Stimulated activated CD4-positive, alpha-beta T cell treated with anti-CD3 and anti-CD28 coated beads, TNF-alpha, amount 100 ng/mL, for 24 hours (primary cell): ENCODE measurements at places on chromosomes 16 and 17.

GRCh38 chr16:19672378-19672777, 45.6 kb downstream of the KNOP1 start:
- no peak for DNase-seq

GRCh38 chr17:79457376-79457775, 153.5 kb downstream of the RBFOX3 start:
- DNase-seq: no peak

GRCh38 chr16:49491106-49491670, 117.6 kb downstream of the C16orf78 start:
- no peak for DNase-seq

DNA sequence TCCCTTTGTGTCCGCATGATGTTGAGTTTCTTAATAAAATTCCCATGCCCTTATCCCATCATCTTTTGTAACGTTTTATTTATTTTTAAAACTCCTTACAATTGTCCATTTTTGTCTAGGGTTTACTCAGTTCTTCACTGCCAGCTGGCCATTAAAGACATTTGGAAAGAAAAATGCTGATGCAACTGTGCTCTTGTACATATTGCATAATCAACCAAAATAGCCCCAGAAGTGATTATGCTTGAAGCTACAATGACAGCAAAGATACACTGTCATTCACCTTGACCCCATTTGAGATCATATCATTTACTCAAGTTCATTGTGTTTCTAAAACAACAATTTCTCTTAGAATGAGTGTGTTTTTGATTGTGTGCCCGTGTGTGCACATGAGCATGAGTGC, 1074.6 kb upstream of the RBFOX1 start:
- no peak for DNase-seq

DNA sequence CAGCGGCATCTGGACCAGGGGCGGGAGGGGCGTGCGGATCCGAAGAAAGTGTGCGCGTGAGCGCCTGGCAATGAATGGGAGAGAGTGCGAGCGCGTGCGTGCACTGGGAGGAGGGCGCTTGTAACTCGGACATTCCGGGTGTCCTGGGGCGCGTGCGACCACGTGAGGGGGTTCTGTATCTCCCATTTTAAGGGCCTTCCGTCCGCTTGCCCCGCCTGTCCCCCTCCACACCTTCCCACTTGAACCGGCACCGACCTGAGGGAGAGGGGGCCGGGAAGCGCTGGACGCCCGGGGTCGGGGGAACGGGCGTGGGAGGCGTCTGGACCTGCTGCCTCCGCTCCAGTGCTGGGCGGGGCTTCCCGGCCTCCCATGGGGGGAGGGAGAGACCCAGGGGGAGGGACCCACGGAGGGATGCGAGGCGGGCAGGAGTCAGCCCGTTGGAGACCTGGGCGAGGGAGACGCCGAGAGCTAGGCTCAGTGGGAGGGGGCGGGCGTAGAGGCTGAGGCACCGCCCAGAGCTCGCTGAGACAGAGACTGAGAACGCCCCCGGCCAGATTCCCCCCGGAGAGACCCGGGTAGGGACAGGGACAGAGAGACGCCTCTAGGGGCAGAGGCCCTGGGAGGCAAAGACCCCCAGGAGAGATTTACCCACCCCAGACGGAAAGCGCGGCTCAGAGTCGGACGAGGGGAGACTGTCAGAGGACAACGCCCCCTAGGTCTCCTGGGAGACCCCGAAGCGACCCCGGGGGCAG, at the start of gene KREMEN2:
KREMEN2 (plus strand) TSS at position 553 of the 752 bp plus-strand sequence. CDS start 246 bp downstream, outside the sequence.
- DNase-seq: no peak

DNA sequence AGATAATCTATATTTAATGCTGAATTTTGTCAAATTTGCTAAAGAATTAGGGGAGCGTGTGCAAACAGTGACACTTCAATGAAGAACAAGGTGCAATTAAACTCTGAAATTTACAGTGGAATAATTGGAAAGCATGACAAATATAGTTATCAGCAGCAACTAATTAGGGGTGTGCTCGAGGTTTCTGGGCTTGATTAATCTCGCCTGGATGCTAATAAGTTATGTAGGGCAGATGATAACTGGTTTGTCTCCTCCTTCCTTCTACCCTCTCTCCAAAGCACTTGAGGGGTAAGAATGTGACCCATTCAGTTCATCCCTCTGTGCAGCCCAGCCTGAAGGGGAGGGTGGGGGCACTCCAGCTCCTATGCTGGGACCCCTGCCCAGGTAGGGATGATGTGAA, 21.9 kb downstream of the MRM1 start:
- DNase-seq: no peak

GRCh38 chr16:83653785-83654184, 154.0 kb upstream of the HSBP1 start:
- no peak for DNase-seq

DNA sequence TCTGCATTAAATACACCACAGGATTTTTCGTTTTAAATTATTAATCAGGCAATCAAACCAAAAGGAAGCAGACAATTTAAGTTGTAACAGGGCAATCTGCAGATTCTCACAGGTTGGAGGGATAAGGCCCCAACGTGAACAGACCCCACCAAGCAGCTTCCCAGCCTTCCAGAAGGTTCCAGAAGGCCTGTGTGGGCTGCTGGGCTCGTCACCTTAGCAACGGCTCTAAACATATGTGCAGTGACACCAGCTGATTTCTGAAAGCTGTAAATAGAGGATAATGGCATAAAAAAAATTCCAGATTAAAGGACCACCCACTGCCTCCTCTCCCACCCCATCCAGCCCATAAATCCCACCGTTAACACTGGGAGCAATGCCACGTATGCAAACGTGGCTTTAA, 123.8 kb downstream of the ZNF778 start:
- no peak for DNase-seq

DNA sequence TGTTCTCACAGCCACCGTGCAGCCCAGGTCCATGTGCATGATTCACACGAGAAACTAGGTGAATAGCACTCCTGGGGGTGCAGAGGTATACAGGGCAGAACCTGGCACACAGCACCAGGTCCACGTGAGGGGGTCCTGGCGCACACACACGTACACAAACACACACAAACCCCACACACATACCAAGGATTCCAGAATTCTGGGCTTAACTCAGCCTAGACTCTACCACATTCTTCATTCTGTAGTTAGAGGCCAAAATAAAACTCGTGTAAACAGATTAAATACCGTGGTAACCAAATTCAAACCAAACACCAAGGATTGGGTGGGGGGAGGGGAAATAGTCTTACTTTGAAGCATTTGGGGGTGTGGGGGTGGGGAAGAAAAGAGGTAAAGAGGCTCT, 58.5 kb downstream of the XYLT1 start:
- DNase-seq: no peak

DNA sequence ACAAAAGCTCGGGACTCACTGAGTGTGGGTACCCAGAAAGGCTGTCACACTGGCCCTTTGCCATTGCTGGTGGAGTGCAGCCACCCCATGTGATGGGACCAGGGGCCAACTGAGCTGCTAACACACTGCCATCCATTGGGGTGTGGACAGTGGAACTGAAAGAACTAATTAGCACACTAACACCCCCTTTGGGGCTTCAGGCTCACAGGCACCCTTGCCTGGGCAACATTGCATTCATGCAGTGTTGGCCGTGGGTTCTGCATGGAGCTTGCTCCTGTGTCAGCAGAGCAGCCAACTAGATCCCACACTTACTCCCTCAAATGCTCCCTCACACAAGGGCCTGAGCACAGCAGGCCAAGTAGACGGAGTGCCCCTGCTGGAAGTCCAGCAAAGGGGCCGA, 476.0 kb upstream of the ASIC2 start:
- no peak for DNase-seq

- no peak for DNase-seq
Observed at GRCh38 chr16:28981517-28981916, 3.3 kb upstream of the LAT start.

GRCh38 chr17:18025241-18025944, 13.6 kb downstream of the ATPAF2 start:
- DNase-seq: no peak

DNA sequence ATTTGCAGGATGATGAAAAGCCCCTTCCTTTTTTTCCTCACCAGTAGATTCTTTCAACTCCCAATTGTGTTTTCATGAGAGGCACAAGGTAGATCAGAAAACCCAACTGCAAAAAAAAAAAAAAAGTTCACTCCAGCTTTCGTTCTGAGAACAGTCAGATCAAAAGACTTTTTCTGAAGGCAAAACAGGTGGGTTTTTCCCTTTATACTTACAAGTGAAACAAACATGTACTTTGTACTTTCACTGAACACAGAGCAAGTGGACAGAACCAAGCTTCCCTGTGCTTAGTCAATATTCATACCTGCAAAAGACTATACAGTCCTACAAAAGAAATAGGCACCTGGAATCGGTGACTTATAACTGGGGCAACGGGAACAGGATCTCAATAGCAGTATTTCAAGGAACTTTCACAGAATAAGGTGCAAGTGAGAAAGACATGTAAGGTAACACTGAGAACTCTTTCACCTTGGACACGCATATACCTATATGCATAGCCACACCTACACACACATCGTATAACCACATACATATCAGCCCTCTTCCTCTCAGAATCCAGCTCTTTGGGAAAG, 54.1 kb downstream of the TOX3 start:
- DNase-seq: no peak

DNA sequence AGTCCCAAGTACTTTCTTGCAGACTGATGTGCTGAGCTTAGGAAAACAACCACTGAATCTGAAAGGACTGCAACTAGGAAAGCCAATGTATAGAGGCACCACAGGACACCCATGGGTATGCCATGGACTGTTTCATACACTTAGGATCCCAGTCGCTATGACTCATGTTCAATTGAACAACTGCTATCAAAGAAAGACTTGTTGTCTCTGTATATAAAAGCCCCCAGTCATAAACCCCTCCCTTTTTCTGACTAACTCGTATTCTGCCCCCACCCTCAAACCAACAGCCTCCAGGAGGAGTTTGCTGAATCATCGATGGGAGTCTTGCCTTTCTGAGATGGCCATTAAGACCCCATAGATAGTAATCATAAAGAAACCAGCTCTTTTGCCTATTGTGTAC, 205.4 kb downstream of the ANKFN1 start:
- no peak for DNase-seq

DNA sequence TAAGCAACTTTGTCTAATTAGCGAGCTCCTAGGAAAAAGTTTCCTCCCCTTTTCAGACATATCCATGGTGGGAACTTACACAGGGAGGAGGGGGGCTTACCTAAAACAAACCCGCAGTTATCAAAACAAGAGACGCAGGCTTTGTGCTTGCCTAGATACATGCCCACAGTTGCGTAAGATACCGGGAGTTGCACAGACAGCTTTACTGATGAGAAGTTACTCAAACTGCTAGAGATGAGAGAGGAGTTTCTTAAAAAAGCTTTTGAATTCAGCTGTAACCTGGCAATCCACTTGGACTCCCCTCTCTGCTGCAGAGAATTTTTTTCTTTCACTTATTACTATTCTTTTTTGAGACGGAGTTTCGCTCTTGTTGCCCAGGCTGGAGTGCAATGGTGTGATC, 6.8 kb upstream of the ZP2 start:
- no peak for DNase-seq

DNA sequence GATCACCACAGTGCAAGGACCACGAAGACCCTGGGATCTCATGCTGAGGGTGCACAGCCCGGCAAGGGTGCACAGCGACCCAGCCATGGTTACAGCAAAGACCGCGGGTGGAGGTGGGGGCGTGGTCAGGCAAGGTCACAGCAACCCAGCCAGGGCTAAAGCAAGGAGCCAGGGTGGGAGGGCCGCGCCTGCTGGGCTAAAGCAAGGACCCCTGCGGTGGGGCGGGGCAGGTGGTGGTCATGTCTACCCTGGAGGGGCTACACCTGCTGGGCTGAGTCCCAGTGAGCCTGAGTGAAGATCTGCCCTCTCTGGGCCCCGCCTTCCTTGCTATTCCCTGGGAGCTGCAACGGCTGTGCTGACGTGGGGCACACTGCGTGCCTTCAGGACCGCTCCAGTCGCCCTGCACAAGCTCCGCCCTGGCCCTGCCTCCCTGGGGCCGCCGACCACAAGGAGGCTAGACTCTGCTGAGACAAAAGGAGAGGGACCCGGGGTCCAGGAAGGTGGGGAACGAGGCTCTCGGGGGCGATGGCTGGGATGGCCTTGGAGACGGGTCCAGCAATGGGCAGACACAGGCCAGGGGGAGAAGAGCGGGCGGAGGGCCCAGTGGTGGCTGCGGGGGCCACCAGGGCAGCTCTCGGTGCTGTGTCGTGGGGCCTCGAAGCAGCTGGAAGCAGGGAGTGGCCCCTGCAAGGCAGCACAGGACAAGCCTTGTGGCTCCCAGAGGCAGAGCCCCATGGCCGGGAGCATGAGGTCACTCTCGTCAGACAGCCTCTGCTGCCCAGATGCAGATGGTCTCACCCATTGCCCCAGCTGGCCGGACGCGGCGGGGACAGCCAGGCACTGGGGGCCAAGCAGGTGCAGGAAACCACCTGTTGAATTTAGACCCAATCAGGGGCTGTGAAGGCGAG, 52.8 kb downstream of the CBFA2T3 start:
- DNase-seq: no peak

- no peak for DNase-seq
Observed at GRCh38 chr17:72299100-72299499, 178.3 kb downstream of the SOX9 start.

DNA sequence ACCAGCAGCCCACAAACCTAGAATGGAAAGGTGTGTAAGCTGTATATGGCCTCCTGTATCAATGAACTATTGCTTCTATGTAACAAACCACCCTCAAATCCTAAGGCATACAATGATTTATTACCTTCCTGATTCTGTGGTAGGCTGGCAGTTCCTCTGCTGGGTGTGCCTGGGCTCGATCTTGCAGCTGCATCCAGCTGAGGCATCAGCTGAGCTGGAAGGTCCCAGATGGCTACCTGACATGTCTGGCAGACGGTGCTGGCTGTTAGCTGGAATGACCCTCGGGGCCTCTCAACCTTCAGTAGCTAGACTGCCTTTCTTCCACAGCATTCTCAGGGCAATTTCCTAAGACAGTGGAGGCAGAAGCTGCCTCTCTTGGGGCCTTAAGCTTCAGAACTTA, 152.7 kb downstream of the RAB11FIP4 start:
- no peak for DNase-seq

DNA sequence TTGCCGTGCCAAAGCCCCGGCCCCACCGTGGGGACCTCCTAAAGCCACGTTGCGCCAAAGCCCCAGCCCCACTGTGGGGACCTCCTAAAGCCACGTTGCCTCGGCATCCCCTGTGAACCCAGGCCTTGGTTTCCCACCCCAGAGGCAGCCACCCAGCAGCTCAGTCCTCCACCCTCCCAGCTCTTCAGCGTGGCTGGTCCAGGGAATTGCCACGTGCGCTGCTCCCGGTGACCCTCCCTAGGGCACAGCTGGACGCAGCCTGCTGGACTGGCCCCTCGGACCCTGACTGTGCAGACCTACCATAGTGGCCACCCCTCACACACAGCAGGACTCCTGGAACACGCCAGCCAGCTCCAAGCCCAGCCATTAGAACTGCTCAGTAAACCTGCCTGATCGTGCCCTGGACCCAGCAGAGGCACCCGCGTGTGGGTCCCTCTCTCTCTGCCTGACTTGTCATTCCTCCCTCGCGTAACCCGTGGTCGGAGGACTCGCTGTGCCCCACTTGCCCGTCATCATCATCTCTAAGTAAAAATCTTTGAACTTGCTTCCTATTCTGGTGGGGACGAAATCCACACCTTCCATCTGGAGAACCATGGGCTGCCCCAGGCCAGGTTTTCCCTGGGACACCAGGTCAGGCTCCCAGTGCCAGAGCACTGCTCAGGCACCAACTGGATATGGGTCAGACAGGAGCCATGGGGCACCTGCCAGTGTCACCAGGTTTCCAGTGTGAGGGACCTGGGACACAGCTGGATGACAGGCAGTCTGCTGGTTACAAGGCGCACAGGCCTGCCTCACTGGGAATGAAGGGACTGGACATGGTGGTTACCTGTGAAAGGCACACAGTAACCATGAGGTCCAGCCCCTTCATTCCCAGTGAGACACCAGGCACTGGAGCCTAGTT, 5.6 kb downstream of the CIAO3 start:
- DNase-seq: no peak

GRCh38 chr16:1458336-1458976, 14.1 kb upstream of the CCDC154 start:
- no peak for DNase-seq
